ENCODE measurements at places on chromosomes 1 and 21.

DNA sequence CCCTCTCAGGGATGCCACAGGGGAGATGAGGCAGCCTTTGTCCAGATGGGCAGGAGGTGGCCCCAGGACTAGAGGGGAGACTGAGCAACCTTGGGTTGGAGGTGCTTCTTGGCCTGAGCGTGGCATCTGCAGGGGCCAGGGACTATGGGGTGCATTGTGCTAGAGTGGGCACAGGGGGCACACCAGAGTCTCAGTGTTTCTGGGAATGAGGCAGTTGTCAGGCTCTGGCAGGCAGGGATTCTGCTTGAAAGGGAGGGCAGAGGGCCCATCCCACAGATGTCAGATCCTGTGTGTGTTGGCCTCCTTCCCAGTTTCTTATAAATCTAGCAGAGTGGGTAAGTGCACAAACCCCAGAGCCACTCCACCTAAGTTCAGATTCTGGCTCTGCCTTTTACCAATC lies 13.7 kb downstream of the LGR6 start:
- DNase-seq = peak; percentile 84

DNA sequence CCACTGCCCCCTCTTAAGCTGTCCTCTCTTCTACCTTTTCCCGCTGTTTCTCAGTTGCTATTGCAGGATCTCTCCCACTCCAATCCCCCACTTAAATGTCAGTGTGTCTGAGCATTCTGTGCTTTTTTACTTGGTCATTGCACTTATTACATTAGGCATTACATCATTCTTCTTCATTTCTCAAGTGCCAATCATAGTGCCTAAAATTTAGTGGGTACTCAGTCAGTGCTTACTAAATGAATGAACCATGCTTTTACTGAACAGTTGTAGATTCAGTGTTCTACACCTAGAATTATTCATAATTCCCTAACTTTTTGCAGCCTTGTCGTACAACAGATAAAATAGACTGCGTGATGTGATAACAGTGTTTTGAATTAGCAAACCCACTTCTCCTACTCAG lies 19.4 kb downstream of the ARMH1 start:
- DNase-seq = no peak

DNA sequence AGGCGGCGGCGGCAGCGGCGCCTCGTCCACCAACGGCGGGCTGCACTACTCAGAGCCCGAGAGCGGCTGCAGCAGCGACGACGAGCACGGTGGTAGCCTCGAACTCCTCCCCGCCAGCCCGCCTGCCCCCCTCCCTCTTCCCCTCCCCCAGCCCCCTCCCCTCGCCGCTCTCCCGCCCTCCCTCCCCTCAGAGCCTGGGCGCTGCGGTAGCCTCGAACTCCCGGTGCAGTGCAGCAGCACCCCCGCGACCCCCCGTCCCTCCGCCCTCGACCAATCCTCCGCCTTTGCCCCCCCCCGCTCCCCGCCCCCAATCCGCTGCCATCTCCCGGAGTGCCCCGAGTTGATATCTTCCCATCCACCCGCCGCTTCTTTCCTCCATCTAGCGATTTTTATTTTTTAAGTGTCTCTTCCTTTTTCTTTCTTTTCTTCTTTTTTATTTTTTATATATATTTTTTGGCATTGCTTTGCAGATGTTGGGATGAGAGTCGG lies 516 bp downstream of the RCOR3 start:
- DNase-seq = peak; percentile 69

DNA sequence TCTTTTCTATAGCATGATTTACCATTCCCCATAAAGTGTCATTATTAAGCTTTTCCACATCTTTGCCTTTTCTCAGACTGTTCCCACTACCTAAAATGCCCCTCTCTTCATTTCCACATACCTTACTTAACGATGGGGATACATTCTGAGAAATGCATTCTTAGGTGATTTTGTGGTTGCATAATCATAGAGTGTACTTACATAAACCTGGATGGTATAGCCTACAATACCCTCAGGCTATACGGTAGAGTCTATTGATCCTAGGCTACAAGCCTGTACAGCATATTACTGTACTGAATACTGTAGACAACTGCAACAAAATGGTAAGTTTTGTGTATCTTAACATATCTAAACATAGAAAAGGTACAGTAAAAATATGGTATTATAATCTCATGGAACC lies 54.8 kb upstream of the MUTYH start:
- DNase-seq = no peak

- DNase-seq = no peak
Measured at GRCh38 chr1:200128944-200129879, 101.7 kb downstream of the NR5A2 start.
